Activated CD8-positive, alpha-beta memory T cell treated with anti-CD3 and anti-CD28 coated beads, Interleukin-2, amount 50 U/mL, for 48 hours (primary cell): ENCODE measurements at places on chromosomes 7 and 10.

- no peak for DNase-seq
These were observed 145.0 kb downstream of the TFEC start for GRCh38 chr7:115885550-115885949.

DNA sequence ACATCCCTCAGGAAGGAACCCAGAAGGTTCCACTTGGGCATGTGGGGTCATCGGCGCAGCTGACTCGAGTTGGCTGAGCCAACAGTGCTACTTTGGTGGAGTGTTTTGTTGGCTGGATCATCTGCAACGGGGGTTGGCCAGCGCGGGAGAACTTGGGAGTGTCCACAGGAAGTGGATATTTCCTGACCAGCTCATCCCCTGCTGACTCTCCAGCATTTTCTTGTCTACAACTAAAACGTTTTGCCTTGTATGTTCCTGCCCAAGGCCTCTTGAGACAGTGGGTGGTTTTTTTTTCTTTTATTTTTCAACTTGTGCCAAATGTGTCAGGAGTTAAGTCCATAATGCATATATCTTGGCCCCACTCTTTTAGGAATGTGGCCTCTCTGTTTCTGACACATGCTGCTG is 208.6 kb downstream of the ZNF365 start:
- DNase-seq: no peak

DNA sequence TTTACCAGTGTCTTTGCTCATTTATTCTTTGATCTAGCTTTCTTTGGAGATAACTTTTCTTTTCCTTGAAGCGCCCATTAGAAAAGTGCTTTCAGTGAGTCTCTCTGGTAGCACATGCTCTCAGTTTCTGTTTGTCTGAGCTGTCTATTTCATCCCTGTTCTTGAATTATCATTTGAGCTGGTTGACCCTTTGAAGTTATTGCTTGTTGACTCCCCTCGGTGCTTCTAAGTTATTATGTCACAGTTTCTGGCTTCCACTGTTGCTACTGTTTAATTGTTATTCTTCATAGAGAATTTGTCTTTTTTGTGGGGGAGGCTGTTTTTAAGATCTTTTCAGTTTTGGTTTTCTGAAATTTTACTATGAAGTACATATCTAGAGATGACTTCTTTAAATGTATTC is 11.4 kb upstream of the PRF1 start:
- no peak for DNase-seq

DNA sequence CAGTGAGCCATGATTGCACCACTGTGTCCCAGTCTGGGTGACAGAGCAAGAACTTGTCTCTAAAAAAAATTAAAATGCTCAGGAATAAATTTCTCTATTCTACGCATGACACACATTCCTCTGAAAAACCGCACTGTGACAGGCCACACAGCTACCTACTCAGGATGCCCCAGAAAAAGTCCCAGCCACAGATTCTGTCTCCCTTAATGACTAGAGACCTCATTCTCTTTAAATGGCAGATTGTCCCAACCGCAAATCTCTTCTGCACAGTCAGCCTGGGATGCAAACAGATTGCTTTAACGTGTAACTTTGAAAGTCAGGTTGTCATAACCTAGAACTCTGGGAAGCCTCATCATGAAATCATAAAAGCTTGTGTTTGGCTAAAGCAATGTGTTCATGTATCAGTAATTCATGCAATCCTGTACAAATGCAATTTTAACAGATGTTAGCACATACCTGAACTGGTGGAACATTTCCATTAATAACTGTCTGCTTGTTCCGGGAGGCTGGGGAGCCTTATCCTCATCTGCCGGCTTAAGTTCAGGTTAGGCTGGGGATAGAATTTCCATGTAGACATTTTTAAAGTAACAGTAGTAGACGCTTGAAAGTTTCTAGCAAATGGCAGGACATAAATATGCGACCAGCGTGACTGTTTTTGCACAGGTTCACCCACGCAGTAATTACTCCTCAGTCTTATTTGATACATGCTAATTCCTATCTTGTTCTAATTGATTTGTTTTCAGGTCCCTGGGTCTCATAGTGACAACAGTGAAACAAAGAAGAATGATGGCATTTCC is 26.2 kb upstream of the MSRB2 start:
- DNase-seq: no peak

GRCh38 chr10:88820748-88821401 is 18.3 kb downstream of the LIPM start:
- no peak for DNase-seq

DNA sequence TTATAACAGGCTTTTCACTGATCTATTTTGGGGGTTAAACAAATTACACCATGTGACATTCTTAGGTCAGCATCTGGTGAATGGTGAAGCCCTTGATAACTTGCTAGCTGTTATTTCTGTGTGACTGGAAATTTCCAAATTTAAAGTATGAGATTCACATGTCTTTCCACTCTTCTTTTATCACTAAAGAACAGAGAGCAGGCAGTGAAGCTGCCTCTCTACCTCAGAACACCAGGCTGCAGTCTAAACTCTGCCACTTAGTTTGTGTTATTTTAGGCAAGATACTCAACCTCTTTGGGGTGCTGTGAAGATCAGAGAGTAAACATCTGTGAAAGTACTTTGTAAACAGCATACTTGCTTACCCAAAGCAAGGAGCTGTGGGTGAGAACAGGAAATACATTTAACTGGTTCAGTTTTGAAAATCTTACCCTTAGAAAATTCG is 15.5 kb upstream of the SP4 start:
- DNase-seq: no peak

- no peak for DNase-seq
These were observed 96.8 kb downstream of the PPP1R3C start for GRCh38 chr10:91536111-91536510.

GRCh38 chr7:30351286-30351685 is 66.9 kb downstream of the ZNRF2 start:
- no peak for DNase-seq

DNA sequence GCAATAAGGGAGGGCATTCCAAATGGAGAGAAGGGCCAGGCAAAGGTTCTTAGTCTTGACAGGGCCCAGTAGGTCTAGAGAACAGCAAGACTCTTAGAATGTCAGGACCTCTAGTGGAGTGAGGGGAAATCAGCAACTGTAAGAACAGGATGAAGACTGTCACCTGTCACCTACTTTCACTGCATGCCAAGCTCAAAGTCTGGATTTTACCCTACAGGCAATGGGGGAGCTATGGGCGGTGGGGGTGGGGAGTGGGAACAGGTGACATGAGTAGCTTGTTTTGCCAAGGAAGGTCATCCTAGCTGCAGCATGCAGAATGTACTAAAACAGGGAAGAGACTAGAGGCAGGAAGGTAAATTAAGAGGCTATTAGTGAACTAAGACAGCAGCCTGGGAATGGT is 18.3 kb downstream of the GOT1 start:
- DNase-seq: no peak

DNA sequence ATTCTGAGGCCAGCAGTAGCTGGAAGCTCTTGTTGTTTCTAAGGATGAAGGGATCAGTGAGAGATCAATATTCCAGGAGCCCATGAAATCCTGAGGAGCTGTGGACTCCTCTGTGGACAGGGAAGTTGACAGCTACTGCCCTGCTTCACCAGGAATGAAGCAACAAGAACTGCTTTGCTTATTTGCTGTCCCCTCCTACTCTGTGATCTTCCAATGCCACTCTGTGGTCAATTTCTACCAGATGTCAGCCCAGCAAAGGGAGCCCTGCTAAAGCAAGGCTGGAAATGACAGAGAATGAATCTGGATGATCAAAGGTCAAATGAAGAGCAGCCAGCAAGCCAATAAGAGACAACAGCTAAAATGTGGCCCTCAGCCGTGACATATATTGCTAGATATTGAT is 227.5 kb upstream of the CHRM2 start:
- no peak for DNase-seq

GRCh38 chr10:59234816-59235429 is 58.5 kb downstream of the PHYHIPL start:
- DNase-seq: no peak

DNA sequence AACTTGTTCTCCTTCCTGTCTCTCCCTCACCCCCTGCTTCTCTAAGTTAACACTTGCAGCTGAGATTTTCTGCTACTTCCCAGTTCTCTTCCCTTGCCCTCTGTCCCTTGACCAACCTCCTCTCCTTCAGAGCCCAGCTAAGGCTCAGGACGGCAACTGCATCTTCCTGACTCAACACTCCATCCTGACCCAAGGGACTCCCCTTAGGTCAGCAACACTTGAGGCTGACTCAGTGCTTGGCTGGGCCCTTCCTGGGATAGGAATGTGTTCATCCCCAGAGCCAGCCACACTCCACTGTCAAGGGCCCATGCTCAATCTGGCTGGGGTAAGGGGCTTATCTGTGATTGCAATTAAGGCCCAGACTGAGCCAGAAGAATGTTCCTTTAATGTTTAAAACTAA is 3.4 kb downstream of the CALHM2 start:
- DNase-seq: no peak

DNA sequence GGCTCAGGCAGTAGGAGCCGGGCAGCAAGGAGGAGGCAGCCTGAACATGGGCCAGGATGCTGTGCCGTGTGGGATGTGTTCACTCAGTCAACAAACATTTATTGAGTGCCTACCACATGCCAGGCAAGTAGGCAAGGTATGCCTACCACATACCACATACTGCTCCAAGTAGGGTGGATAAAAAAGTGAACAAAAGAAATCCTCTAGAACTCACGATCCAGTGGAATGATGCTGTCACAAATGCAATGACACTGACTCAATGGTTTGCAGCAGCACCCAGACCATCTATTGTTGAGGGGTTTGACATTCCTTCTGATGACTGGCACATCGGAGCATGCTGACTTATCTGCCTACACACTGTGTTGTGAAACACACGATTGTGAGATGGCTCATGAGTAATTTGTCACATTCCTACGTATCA is 413.5 kb downstream of the NRG3 start:
- DNase-seq: no peak

- DNase-seq: no peak
These were observed 27.9 kb downstream of the GTF2IRD1 start for GRCh38 chr7:74481458-74482196.

- no peak for DNase-seq
These were observed 89.7 kb downstream of the BMPR1A start for GRCh38 chr10:86846088-86846487.

GRCh38 chr10:44935201-44935965 is 24.2 kb upstream of the RASSF4 start:
- no peak for DNase-seq

GRCh38 chr10:15237351-15237750 is 68.9 kb upstream of the NMT2 start:
- DNase-seq: peak; percentile 30

- DNase-seq: no peak
These were observed 192.2 kb upstream of the SVIL start for GRCh38 chr10:29826801-29827450.

GRCh38 chr7:133688483-133689239 is 435.8 kb downstream of the EXOC4 start:
- no peak for DNase-seq

GRCh38 chr7:82286096-82286797 is 157.3 kb downstream of the CACNA2D1 start:
- DNase-seq: no peak

GRCh38 chr10:128220021-128220420 is 93.8 kb upstream of the MKI67 start:
- DNase-seq: no peak

DNA sequence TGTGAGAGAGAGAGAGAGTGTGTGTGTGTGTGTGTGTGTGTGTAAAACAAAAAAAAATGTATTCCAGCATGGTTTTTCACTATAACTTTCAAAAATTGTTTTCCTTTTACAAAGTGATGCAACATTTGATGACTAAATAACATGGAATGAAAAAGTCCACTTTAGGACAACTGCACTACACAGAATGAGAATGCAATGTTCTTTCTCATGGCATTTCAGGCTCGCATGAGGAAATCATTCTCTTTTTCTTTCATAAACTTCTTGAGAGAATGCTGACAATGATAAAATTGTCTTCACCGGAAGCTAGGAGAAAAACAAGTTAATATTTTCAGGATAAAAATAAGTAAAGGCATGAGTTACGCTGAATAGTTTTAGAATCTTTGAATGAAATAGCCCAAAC is 53.7 kb downstream of the SLC16A12 start:
- no peak for DNase-seq

- DNase-seq: peak; percentile 50
These were observed 1.1 kb upstream of the ITGB8 start for GRCh38 chr7:20329389-20330238.

DNA sequence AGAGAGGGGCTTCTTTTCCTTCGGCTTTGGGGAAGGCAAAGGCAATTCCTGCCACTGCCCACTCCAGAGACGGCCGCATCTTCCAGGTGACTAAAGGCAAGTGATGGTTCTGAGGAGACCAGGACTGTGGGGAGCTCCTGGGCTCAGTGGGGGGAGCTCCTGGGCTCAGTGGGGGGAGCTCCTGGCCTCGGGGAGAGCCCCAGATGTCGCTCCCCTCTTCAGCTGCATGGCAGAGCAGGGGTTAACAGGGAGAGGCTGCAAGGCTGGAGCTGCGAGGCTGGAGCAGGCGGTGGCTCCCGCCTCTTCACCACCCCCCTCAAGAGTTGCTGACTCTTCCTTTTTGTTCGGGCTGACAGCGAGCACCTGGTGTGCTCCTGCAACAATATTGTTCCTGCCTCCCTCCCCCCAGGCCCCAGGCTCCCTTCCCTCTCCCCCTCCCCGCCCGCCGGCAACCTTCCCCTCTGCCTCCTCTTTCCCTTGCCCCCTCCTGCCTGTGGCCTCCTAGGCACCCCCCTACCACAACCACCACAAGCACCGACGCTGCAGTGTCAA is 56.3 kb upstream of the LBX1 start:
- DNase-seq: no peak

DNA sequence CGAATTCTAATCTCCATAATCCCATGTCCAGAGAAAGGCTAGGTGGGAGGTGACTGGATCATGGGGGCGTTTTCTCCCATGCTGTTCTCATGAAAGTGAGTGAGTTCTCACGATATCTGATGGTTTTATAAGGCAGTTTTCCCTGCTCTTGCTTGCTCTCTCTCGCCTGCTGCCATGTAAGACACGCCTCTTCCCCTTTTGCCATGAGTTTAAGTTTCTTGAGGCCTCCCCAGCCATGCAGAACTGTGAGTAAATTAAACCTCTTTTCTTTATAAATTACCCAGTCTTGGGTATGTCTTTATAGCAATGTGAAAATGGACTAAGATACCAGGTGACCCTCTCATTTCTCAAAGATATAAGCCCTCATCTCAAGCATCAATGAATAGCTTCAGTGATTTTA is 1.1 kb upstream of the ACTA2 start:
- DNase-seq: no peak

DNA sequence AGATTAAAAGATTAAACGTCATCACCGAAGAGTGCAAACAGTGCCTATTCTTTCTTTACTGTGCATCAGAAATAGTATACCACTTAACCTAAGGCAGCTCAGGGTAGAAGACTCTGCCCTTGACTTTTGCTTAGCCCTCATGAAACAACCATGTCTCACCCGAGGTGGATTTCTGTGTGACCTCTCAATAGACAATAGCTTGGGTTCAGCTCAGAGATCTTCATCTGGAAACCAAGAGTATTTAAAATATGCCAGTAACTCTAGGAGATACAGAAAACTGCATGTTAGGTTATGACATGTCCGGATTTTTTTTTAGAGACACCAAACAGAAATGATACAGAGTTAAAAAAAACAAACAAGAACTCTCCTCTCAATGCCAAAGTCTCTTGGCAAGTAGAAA is 75.8 kb downstream of the JAZF1 start:
- DNase-seq: no peak

GRCh38 chr10:33046792-33047191 is 88.8 kb upstream of the ITGB1 start:
- no peak for DNase-seq

GRCh38 chr10:95588025-95588424 is 26.9 kb upstream of the SORBS1 start:
- DNase-seq: no peak

- DNase-seq: no peak
These were observed 312.3 kb downstream of the DGKB start for GRCh38 chr7:14590206-14590605.
